ENCODE measurements at places on chromosomes 1 and 21. TPM values are rescaled to one million over a fixed set of nuclear protein-coding genes. Genes with fewer than 3 reads are reported as not detected.

Gene FAM43B
- 0.20 TPM for total RNA-seq

Gene CASQ2
- total RNA-seq = 1.3 TPM

Gene C1QB
- total RNA-seq = 707 TPM

Gene ZC3H12A
- total RNA-seq = 22.9 TPM

Gene LRRC71
- 0.26 TPM for total RNA-seq

DNA sequence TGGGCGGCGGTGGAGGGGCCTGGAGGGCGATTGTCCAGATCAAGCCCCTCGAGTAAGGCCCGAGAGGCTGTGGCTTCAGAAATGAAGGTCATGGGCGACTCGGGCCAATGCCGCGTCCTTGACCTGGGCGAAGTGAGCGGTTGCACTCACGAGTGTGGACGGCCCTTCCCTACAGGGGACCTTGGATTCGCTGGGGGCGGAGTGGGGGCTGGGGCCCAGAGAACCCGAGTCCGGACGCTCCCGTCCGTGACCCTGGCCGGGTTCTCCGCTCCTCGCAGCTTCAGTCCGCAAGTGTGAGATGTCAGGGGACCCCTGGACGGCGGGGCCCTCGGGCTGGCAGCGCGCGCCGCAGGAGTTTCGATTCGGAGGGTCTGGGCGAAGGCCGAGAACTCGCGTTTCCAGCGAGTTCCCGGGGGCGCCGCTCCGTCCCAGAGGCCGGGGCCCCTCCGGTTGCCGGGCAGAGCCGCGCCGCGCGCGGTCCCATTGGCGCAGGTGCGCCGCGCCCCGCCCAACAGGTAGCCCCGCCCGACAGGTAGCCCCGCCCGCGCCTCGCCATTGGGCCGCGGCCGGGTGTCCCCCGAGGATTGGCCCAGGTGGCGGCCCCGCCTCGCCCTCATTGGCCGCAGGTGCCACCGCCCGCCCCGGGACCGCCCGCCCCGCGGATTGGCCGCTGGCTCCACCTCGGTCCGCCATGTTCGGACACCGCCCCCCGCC, at the start of gene PRKCZ:
Gene PRKCZ (plus strand): TSS at position 694 of the 714 bp plus-strand sequence. CDS start 220 bp downstream, outside the sequence.
- DNase-seq = peak; percentile 98

Gene GIPC2
- total RNA-seq = 4.1 TPM

GRCh38 chr21:19540287-19540686, 1136.7 kb upstream of the TMPRSS15 start:
- no peak for DNase-seq

Gene AMPD1
- not detected for total RNA-seq

DNA sequence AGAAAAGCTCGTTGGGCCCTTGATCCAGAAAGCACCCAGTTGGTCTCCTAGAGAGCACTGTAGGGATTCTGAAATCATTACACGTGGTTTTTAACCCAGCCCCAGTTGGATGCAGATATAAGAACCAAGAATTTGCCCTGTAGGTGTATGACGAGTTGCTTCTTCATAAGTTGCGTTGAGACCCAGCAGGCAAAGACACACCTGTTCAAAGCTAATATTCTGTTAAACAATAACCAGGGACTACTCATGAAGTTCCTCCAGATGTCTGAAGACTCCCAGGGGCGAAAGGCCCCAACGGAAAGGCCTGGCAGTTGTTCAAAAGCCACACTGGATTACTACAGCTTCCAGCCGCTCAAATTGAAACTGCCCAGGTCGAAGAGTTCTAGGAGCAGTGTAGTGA, 88.6 kb upstream of the HNRNPU start:
- DNase-seq = no peak

GRCh38 chr1:157842939-157843338, 1.3 kb upstream of the CD5L start:
- no peak for DNase-seq

Gene WNT4
- total RNA-seq = 1.8 TPM

DNA sequence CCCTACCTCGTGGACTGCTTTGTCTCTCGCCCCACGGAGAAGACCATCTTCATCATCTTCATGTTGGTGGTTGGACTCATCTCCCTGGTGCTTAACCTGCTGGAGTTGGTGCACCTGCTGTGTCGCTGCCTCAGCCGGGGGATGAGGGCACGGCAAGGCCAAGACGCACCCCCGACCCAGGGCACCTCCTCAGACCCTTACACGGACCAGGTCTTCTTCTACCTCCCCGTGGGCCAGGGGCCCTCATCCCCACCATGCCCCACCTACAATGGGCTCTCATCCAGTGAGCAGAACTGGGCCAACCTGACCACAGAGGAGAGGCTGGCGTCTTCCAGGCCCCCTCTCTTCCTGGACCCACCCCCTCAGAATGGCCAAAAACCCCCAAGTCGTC, 2.0 kb downstream of the GJA4 start:
- no peak for DNase-seq

DNA sequence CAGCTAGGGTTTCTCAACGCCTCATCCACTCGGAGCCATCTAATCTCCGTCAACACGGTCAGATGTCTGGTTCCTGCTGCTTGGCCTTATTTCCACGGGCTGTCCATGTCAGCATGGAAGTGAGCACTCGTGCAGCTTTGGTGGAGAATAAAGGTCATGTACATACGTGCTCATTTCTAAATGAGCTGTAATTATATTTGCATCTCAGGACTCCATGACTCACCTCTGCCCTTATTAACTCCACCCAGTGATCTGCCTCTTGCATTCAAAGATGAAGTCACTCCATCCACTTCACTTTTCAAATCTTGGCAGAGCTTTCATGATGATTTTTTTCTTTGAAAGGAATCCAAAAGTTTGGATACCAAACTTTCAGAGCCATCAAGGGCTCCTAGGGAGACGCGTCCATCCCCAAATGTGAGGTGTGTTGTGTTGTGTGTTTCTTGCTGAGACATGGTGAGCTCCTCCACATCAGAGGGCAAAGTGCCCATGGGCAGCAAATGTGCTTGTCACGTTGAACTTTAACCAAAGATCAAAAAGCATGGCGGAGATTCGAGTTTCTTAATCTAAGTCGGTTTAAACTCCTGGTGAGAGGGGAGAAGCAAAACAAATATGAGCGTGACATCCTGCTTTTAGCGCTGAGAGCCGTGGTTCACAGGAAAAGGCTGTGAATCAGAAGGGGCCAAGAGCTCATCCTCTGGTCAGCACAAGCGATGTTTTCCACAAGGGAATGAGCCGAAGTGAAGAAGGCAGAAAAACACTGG, 68.6 kb upstream of the ERRFI1 start:
- DNase-seq = no peak

Gene RGS13
- 4.7 TPM for total RNA-seq

Gene AMY1C
- total RNA-seq = 8.7 TPM

- DNase-seq = no peak
These were observed 4.2 kb downstream of the TTC22 start for GRCh38 chr1:54796902-54797301.
